Mucosa of gallbladder (tissue), 1 donor: ENCODE measurements at places on chromosomes 2 and 18. TPM values are rescaled to one million over a fixed set of nuclear protein-coding genes. Genes with fewer than 3 reads are reported as not detected.

The IL1RL2 gene
- total RNA-seq: 2.3 TPM

DNA sequence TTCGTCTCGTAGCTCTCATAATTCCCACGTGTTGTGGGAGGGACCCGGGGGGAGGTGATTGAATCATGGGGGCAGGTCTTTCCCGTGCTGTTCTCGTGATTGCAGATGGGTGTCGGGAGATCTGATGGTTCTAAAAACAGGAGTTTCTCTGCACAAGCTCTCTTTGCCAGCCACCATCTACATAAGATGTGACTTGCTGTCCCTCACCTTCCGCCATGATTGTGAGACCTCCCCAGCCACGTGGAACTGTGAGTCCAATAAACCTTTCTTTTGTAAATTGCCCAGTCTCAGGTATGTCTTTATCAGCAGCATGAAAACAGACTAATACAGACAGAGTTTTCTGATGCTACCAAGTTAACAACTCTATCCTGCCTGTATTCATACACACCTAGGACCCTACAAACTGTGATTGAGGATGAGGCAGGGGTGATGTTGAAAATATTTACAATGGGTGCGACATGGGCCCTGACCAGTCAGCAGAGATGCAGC lies 3.9 kb downstream of the APOB start:
- DNase-seq: no peak

DNA sequence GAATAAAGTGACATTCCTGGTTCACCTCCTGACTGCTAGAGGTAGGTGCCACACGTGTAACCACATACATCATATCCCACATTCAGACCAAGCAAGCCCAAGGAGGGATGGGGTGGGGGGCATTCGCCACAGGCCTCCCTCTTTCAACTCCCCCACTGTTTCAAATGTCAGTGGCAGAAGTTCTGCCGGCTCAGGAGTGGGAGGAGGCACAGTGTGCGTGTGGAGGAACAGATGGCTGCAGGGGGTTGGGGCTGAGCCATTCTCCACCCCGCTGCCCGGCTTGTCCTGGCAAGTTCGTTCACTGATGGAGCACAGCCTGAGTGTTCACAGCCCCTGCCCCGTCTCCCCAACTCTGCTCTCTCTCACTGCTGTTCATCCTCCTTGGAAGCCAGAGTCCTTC lies 75.4 kb upstream of the TANC1 start:
- DNase-seq: no peak

The PCBP1 gene
- 358 TPM for total RNA-seq

The MARCO gene
- 1.1 TPM for total RNA-seq

DNA sequence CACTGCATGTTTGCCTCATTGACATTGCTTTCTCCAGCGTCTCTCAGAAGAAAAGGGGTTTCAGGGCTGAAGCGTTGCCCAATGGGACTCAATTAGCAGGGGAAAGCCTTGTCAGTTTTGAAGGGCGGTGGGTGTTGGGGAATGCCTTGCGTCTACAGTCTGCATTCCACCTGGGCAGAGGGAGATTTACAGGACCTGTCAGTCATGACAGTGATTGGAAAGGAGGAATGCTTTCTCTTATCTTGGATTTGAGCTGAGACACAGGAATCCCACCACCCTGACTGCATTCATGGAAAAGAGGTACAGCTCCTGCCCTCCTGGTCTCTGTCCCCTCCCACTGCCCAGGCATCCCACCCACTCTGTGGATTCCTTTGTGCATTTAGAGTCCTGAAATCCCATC lies 123.9 kb downstream of the ACKR3 start:
- no peak for DNase-seq

The TOGARAM2 gene
- total RNA-seq: 3.5 TPM

The CSRNP3 gene
- total RNA-seq: 7.1 TPM

DNA sequence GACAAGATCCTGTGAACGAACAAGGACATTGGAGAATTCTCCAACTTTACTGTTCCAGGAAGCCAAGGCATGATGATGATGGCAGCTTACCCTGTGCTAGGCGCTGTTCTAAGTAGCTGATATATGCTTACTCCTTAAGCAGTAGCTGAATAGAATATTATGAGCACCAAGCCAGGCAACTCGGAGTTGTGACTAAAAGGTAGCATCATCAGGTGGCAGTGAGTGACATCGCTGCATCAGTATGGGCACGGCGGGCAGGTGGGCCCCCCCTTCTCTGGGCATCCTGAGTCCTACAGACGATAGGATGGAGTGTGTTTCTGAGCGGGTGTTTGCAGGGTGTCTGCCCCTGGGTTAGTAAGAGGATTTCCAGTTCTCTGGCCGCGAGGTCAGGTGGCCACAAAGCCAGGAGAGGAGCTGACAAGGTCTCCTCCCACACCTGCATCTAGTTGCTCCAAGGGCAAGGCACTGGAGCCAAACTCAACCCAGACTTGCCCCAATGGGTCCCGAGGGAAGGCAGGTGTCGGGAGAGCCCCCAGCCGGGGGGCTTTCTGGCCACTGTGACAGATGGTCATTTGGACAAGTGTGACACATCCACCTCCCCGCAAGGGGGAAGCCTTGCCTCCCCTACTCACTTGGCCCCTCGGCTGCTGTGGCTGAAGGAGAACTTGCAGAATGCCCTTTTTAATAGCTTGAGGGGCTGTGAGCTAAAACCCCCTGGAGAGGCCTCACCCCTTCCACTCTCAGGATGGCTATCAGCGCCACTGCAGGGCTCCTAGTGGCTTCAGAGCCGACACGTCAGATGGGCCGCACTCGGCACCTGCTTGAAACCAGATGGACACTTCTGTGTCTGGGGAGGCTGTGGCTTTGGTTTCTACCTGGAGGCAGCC lies 55.5 kb downstream of the CRACDL start:
- DNase-seq: no peak

The ALS2 gene
- 23.8 TPM for total RNA-seq

GRCh38 chr2:155035308-155035707 lies 336.8 kb downstream of the KCNJ3 start:
- DNase-seq: no peak

DNA sequence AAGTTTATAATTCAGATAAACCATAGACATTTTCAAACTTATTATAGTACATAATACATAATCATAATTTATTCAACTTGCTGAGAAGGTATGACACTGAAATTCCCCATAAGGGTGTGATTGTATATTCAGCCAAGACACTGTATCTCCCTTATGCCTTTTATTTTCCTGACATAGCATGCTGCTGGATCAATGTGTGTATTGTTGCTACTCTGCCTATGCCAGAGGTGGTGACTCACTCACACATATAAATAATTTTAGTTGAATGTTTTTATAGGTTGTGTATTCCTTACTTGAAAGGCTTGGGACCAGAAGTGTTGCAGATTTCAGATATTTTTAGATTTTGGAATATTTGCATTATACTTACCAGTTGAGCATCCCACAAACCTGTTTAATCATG lies 86.8 kb downstream of the VRK2 start:
- DNase-seq: no peak

GRCh38 chr2:217023611-217024010 lies 163.7 kb upstream of the TNP1 start:
- no peak for DNase-seq

- DNase-seq: peak; percentile 53
Measured at GRCh38 chr2:133504566-133505505, 63.4 kb downstream of the NCKAP5 start.

The SERPINB11 gene
- not detected for total RNA-seq

The GREB1L gene
- 0.40 TPM for total RNA-seq

DNA sequence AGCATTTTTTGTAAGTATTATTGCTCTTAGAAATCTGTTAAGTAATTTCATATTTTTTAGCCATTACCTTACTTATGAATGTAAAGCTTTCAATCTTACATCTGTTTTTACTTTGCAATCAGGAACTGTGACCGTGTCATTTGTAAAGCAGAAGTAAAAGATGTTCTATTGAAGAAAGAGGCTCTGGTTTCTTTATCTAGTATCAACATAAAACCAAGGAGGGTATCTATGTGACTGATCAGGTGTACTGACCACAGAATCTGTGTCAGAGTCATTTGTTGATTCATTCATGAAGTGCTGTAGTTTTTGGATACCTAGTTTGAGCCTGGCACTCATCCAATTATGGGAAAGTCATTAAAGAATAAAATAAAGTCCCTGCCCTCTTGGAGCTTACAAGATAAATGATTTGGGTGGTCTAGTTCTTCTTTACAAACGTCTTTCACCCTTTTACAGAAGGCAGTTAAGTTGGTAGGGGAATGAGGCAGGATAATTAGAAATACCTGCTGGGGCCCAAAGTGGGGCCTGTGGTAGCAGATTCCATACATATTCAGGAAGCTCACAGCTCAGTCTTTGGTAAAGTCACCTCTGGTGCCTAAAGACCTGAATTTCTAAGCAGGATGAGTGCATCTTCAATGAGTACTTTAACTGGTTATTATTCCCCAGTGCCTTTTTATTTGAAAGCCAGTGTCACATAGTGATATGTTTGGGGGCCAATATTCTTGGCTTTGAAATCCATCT lies 260.6 kb upstream of the NT5C1B start:
- DNase-seq: no peak

- DNase-seq: no peak
Measured at GRCh38 chr18:6591491-6591890, 138.0 kb upstream of the ARHGAP28 start.

- DNase-seq: no peak
Measured at GRCh38 chr2:191066197-191066918, 52.4 kb upstream of the STAT1 start.

- peak; percentile 10 for DNase-seq
Measured at GRCh38 chr2:117232305-117232704, 582.2 kb upstream of the DDX18 start.

The PLGLB2 gene
- total RNA-seq: 1.6 TPM

The BMP10 gene
- not detected for total RNA-seq

GRCh38 chr2:216574046-216574445 lies 59.2 kb upstream of the IGFBP2 start:
- no peak for DNase-seq

The COQ10B gene
- 22.7 TPM for total RNA-seq

DNA sequence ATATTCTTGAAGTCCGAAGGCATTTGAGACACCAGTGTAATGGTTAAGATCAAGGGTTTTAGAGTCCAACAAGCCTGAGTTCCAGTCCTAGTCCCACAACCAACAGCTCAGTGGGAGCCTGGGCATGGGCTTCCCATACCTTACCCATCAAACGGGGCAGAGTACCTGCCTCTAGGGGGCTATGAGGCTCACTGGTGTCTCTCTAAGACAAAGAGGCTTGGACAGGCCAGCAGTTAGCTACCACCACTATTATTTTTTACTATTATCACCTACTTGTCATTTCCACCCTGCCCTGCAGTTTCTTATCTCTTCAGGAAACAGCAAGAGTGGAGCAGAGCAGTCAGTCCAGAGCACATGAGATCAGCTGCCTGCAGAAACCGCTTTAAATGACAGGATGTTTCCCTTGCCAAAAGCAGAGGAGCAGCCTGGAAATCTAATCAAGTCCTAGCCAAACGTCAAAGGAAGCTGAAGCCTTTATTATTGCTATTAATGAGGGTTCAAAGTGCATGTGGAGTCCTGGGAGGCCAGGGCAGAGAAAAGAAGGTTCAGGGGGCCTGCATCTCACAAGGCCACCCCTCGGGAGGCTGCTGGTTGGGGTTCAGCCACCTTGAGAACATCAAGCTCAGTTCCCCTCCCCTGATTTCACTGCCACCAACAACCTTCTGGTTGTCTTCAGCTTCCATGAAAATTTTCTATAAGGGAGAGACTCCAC lies 66.6 kb downstream of the STPG4 start:
- DNase-seq: no peak

DNA sequence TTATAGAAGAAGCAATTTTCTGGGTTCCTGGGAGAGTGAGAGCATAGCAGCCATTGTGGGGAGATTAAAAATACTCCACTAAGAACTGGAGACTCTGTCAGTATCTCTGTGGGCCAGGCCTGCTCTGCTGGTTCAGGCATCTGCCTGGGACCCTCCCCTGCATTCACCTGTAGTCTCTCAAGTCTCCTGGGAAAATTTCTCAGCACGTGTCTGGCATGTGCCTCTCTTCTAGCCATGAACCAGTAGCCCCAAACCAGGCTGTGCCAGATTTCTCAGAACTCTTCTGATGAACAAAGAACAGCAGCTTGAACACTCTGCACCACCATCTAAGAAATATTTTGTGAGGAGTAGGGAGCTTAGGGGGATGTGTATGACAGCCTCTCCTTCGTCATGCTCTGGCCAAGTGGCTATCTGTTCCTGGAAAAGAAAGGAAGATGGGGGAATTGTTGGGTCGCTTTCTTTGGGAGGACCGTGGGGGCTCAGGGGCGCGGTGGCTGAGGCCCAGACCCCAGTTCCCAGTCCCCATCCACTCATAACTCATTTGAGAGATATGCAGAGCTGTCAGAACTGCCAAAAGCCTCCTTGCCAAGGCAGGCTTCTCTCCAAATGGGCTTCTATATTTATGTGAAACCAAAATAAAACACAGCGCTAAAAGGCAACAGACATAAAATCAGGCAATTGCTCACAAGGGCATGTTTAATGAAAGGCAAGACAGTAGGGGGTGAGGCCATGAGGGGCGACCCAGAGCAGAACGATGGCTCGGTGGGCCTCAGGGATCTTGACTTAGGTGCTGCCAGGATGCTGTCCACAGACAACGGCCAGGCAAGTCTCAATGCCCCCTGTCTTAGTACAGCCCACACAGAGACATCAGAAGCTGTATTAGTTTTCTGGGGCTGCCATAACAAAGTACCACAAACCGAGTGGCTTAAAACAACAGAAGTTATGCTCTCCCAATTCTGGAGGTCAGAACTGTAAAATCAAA lies 114.7 kb upstream of the TNP1 start:
- DNase-seq: no peak

DNA sequence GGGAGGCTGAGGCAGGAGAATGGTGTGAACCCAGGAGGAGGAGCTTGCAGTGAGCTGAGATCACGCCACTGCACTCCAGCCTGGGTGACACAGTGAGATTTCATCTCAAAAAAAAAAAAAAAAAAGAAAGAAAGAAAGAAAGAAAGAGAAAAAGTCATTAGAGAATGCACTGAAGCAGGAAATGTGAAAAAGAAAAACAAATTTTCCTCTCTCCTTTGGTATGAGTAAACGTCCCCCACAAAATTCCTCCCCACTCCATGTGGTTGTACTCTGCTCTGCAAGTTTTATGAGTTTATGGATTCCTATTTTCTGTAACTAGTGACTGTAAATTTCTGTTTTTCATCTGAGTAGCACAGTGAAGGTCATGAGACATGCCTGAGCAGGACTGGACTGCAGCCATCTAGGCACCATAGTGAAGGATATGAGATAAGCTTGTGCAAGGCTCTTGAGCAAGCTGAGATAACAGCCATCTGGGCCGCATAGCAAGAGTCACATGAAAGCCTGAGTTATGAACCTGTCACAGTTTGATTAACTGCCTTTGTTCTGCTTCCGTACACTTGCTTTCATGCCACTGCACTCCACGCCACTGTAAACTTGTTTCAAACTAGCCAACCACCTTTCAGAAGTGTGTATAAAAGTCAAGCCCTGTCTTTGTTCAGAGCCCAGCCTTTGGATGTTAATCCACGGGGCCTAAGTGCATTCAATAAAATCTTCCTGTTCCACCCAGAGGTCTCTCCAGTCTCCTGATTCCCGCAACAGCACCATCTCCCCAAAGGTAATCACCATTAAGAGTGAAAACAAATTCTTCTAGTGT lies 50.2 kb downstream of the SKA1 start:
- DNase-seq: peak; percentile 48
